ENCODE measurements at places on chromosomes 7 and 10.

- DNase-seq = no peak
Measured at GRCh38 chr10:48468130-48468790, 136.6 kb downstream of the ARHGAP22 start.

DNA sequence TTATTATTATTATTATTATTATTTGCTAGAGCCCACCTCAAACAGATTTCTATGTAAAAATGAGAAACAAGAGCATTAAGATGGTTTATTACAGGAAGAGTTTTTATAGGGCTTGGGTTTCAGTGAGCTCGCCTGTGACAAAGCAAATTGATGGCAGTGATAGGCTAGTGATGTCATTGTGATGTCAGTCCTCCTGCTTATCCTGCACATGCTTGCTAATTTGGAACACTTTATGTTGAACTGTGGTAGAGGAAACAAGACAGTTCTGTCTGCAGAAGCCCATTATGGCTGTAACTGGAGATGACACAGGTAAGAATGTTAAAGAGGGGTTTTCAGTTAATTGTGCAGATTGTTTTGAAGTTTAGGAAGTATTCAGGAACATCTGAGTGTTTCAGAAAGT lies 68.3 kb downstream of the CREM start:
- DNase-seq = no peak

- no peak for DNase-seq
Measured at GRCh38 chr7:146655928-146656797, 539.6 kb downstream of the CNTNAP2 start.

DNA sequence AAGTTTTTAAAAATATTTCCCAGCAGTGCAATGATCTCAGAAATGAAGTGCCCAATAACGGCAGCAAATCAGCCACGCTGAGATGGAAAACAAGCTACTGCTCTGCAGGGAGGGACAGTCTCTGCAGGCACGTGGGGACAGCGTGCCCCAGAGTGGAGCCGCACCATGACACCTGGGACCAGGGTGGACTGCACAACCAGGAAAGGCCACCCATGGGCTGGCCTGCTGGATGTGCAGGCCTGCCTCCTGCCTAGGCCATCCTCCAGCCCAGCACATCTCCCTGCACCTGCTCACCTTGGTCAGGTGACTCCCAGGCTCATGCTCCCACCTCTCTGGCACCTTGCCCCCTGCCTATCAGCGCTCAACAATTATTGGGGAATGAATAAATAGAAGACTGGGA lies 80.4 kb downstream of the VSTM4 start:
- DNase-seq = no peak

DNA sequence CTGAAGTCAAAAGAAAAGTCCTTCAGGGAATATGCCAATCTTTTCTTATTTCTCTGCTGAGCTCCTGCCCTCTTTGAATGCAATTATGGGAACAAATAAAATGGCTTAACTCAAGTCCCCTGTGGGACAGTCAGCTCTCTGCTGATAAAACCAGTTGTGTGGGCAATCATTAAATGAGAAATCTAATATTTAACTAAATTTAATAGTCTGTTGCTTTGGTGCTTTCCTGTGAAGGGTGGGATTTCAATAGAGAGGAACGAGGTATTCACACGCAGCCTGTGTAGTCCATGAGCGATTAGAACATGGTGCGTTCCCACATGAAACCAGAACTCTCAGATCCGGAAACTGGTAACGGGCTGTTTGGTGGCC lies 138.4 kb downstream of the PAXIP1 start:
- no peak for DNase-seq

DNA sequence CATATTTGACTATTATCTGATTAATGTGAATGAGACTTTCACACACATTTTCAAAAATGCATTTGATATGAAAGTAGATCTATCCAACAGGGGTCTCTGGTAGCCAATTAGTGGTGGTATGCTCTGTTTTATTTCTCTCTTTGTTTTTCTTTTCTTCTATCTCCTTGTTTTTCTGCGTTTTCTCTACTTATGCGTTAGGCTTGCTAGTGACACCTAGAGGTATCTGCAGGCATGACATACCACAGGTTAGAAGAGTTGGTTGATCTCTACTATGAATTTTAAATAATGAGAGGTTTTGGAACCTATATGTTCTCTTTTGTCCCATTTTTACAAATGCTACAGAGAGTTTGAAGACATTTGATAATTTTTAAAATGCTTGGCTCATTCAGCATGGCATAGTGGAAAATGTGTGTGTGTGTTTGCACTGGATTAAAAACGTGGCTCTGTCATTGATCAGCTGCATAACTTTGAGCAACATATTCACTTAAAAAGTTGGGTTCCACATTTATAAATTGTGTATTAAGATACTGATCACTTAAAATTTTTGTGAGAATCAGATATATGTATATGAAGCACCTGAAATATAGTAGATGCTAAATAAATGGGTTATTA lies 28.1 kb upstream of the PLXDC2 start:
- no peak for DNase-seq

DNA sequence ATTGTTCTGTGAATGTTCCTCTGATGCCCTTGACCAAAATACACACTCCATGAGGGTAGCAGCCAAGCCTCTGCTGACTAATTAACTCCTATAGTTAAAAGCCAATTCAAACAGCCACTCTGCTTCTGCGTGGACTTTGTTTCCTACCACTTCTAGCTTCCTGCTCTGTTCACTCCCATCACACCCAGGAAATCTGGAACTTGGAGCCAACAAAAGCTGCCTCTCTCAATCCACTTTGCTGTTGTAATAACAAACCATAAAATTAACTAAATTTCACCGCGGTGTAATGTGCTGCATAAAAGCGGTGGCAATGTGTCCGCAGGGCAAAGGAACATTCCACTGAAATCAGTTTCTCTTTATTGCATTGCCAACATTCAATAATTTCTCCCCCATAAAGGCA lies 239.5 kb downstream of the PLXNA4 start:
- no peak for DNase-seq

DNA sequence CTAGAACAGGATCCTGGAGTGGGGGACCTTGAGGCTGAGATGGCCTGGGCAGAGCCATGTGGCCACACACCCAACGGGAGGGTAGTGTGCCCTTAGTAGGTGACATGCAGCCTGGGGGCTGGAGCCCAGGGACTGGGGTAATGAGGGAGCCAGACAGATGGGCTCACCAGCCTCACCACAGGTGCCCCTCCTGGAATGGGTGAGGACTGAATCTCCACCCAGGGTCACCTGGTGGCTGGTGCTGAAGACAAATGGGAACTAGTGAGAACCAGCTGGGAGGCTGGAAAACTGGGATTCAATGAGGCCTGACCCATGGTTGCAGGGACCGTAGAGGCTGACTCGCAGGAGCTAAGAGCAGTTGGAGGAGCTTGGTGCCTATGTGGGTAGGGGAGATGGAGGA lies 6.1 kb downstream of the ZP3 start:
- DNase-seq = no peak

- DNase-seq = no peak
Measured at GRCh38 chr7:36219429-36219828, 66.4 kb downstream of the EEPD1 start.

- no peak for DNase-seq
Measured at GRCh38 chr7:87687653-87688254, 59.6 kb downstream of the RUNDC3B start.

DNA sequence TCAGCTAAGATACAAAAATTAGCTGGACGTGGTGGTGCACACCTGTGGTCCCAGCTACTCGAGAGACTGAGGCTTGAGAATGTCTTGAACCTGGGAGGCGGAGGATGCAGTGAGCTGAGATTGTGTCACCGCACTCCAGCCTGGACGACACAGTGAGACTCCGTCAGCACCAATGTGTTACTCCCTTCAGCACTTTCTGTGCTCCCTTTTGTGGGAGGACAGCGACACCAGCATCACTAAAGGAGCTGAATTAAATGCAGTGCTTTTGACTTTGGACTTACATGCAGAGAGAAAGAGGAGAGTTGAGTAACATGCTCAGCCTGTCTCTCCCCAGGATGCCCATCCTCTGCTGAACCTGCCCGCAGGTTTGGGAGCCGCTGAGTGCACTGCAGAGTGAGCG lies 92.2 kb upstream of the RHEB start:
- no peak for DNase-seq
